Upper lobe of right lung (tissue), 1 donor: ENCODE measurements at places on chromosomes 7 and 10. TPM values are rescaled to one million over a fixed set of nuclear protein-coding genes. Genes with fewer than 3 reads are reported as not detected.

GRCh38 chr7:70135656-70136055 is 537.4 kb downstream of the AUTS2 start:
- H3K27ac ChIP-seq, result no peak overlapping the region
- H3K36me3 ChIP-seq, result no peaks in the 10 kb centered on the region
- no peak overlapping the region for H3K4me3 ChIP-seq
- no peaks in the 10 kb centered on the region for H3K27me3 ChIP-seq

GRCh38 chr7:41912851-41913567 is 210.1 kb upstream of the INHBA start:
- no peaks in the 10 kb centered on the region for H3K36me3 ChIP-seq
- H3K27me3 ChIP-seq, result no peaks in the 10 kb centered on the region
- DNase-seq, result no peak
- H3K4me1 ChIP-seq, result no peaks in the 10 kb centered on the region
- H3K27ac ChIP-seq, result no peak overlapping the region

Gene CHRM2
- total RNA-seq, result 1.1 TPM

Gene SORCS3
- total RNA-seq, result not detected

GRCh38 chr7:17640730-17641377 is 299.4 kb downstream of the SNX13 start:
- H3K4me3 ChIP-seq, result no peak overlapping the region
- no peak overlapping the region for H3K27ac ChIP-seq
- no peaks in the 10 kb centered on the region for H3K4me1 ChIP-seq
- DNase-seq, result no peak
- H3K36me3 ChIP-seq, result no peaks in the 10 kb centered on the region
- no peaks in the 10 kb centered on the region for H3K27me3 ChIP-seq
